CD4-positive, alpha-beta T cell treated with Interleukin-12 subunit alpha and Interleukin-12 subunit beta, for 1 hour (primary cell): ENCODE measurements at places on chromosomes 2 and 18.

DNA sequence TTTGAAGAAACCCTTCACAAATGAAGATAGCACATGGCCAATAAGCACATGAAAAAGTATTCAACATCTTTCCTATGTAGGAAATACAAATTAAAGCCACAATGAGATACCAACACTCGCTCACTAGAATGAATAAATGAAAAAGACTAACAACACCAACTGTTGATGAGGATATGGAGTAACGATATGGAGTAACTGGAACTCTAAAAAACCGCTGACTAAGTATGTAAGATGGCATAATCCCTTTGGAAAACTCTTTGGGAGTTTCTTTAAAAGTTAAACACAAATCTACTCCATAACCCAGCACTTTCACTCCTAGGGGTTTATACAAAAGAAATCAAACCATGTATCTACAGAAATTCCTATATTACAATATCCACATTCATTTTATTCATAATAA lies 220.5 kb downstream of the AFF3 start:
- DNase-seq: no peak

DNA sequence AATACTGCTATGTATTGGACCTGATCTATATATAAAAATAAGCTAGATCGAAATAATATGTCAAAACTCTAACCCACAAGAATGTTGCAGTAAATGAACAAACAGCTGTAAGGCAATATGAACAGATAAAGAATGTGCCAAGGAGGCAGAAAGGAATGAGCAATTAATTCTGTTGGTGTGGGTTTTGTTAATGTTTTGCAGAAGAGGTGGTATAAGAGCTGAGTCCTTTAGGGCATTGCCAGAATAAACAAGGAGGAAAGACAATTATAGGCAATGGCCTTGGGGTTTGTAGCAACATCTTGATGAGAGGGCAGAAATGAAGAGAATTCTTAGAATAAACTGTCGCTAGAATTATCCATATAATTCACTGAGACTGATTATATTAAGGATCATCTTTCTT lies 240.9 kb upstream of the GULP1 start:
- DNase-seq: no peak

DNA sequence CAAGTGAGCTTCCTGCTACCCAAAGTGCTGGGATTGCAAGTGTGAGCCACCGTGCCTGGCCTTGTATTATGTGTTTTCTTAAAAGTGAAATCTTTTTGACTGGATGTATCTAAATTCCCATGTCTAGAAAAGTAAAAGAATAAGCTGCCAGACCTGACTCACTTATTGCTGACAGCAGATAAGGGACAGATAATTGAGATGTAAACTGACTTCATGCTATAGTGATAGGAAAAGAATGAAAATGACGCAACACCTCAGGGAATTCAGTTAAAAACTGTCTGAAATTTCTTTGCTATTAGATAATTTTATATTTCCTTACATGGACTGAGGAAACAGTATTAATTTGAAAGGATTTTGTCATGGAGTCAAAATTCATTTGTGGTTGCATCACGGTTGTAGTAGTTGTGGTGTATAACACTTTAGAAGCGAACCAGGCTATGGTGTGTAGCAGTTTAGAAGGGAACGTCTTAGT lies 19.4 kb downstream of the TTC27 start:
- DNase-seq: no peak

DNA sequence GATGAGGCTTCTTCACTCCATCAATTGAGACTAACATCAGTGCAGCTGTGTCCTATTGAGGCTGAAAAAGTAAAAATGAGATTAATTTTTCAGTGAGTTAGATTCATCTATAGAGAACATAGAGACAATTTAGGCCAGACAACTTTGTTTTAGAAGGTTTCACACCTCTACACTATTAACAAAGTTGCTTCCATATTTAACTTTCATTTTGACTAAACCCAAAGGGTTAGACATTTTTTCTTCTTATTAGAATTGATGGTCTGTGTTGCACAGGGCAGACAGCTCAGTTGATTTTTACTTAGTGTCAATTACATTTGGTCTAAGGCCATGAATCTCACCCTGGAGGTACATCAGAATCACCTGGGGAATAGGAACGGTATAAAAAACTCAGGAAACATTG lies 130.2 kb upstream of the NXPH2 start:
- no peak for DNase-seq

DNA sequence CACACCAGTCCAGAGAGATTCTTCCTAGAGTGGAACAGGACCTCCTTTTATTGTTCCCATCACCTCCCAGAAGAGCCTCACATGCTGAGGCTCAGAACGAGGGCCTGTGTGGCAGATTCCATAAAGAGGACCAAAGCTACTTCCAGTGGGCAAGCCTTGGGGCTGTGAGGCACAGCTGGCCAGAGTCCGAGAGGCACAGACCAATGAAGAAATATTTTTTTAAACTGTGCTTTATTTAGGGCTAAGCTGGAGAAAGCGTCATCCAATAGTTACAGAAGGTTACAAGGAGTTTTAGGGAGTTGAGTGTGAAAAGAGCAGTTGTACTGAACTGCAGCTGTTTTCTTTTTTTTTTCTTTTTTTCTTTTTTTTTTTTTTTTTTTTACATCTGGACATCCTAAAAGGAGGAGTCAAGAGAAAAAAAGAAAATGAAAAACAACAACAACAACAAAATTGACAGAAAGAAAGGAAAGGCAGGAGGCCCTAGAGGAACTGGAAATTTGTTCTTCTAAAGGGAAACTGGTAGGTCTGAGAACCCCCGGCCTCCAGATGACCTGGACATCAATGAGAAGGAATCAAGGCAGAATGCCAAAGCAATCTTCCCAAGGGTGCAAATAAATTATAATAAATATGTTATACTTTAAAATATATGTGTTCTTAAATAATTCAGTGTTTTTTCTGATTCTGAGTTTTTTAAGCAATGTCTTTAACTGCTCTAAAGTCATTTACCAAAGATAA lies 322.6 kb downstream of the CELF4 start:
- no peak for DNase-seq

DNA sequence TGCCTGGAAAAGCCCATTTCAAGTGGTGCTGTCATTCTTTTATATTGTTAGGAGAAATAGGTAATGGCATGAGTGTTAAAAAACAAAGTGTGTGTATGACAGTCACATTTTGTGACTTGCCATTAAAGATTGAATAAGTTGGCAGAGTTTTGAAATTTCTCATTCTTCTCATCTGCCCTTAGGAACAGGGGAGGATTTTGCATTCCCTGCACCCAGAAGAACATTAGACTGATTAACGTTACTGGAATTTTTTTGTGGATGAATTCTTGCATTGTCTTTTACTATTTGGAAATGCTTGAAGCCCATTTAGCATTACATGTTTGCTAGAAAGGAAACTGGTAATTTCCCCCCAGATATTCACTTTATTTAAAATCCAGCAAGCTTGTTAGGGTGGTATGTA lies 162.2 kb downstream of the BABAM2 start:
- DNase-seq: no peak
